ENCODE measurements at places on chromosomes 16 and 17.

DNA sequence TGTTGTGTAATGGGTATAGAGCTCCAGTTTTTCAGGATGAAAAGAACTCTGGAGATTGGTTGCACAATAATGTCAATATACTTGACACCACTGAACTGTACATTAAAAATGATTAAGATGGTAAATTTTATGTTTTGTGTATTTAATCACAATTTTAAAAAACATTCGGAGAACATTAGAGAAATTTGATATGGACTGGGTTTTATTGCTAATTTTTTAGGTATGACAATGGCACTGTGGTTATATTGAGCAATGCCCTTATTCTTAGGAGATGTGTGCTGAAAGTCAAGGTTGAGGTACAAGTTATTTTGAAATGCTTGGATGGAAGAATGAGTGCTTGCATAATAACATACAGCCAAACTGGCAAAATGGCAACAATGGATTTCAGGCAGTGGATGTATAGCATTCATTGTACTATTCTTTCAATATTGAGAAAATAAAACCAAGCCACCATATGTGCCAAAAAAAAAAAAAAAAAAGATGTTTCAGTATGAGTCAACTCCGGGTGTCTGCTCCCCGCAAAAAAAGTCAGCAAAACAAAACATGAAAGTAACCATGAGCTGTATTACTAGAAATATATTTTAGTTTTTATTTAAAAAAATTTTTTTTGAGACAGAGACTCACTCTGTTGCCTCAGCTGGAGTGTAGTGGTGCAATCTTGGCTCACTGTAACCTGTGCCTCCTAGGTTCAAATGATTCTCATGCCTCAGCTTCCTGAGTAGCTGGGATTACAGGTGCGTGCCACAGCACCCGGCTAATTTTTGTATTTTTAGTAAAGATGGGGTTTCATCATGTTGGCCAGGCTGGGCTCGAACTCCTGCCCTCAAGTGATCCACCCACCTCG, 19.8 kb downstream of the HOXB1 start:
- no peak for DNase-seq

DNA sequence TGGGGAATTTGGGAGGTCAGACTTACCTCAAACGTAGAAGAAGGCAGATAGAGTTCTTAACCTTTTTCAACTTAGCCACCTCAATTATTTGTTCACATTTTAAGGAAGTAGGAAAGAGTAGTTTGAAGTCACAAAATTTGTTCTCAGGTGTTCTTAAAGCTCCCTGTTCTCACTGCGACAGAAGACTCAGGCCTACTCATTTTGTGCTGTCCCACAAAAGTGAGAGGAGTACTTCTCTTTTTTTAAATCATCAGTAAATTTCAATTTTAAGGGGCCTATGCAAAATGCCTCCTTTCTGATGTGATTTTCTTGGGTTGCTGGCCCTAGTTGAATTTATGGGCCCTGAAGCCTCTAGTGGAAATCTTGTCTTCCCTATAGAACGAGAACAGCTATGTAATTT, 133.4 kb downstream of the MAP2K6 start:
- DNase-seq = no peak

DNA sequence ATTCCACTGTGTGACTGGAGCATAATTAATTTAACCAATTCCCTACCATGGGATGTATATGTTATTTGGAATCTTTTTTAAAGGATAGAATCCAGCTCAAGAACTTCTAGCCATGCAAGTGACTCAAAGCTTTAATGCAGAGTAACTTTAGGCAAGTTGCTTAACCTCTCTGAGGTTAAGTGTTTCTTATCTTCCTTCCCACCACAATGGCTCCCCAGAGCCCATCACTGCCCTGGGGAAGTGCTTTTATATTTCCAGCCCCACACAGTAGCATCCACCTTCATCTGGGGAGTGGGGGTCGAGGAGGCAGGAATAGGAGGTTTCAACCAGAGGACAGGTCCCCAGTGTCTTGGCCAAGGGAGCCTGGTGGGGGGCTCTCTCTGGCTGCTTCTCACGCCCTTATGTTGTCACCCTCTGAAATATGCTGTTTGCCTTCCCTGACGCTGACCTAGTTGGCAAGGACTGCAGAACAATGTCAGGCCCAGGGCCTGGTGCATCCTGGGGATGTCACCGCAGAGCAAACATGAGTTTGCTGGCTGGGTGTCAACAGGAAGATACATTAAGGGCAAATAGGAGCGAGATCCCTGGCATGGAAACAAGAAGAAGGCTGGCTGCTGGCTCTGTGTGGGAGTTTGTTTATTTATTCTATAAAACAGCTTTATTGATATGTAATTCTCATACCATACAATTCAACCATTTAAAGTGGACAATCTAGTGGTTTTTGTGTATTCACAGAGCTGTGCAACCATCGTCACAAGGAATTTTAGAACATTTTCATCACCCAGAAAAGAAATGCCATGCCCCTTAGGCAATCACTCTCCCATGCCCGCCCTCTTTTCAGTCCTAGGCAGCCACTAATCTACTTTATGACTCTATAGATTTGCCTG, 46.6 kb upstream of the WSB1 start:
- DNase-seq = no peak

DNA sequence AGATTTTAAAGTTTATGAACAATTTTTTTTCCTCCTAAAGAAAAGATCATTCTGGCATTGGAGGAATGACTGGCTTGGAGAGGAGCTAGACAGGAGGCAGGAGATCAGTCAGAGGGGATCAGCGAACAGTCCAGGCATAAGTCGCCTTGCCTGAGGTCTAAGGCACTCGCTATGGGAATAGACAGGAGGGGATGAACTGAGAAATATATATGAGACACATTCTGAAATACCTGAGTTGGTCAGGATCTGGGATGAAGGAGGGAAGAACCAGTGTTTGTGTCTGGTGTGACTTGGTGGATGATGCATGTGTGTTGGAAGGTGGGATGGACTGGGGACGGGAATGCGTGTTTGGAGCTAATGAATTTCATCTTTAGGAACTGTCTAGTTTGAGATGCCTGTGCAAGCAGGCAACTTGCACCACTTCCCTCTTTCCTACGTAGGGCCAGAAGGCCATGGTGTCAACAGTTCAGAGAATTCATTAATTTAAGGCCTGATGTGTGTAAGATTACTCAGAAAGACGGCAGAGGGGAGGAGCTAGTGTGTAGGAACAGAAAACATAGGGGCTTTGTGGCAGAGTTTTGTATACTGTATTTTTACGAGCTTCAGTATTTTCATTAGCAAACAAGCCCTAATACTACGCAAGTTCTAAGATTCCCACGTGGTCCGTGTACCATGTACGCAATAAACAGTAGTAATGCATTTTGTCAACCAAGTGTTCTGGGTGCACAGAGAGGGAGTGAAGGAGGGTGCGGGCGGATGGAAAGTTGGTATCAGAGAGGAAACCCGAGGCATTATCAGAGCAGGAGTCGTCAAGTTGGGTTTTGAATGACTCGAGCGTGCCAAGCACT, 825 bp downstream of the HEATR6 start:
- peak; percentile 23 for DNase-seq

GRCh38 chr17:7712111-7712771, 5.3 kb upstream of the DNAH2 start:
- no peak for DNase-seq

- DNase-seq = no peak
Measured at GRCh38 chr16:52538511-52538910, 8.4 kb downstream of the TOX3 start.
